Fibroblast of skin of right biceps (primary cell): ENCODE measurements at places on chromosomes 2 and 18.

DNA sequence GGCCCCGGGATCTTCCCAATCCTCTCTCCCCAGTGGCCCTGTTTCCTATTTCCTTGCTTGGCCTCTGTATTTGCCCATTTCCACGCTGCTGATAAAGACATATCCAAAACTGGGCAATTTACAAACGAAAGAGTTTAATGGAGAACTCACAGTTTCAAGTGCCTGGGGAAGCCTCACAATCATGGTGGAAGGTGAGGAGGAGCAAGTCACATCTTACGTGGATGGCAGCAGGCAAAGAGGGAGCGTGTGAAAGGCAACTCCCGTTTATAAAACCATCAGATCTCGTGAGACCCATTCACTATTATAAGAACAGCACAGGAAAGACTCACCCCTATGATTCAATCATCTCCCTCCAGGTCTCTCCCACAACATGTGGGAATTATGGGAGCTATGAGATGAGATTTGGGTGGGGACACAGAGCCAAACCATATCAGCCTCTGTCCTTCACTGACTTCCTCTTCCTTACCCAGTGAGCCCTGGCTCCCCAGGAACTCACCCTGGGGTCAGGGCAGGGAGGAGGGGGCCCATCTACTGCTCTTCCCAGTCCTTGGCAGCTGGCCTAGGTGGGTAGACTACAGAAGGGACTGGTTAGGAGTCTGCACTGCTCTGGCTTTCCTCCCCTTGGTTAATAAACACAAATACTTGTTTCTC lies 105.8 kb upstream of the MYCN start:
- DNase-seq, result no peak

DNA sequence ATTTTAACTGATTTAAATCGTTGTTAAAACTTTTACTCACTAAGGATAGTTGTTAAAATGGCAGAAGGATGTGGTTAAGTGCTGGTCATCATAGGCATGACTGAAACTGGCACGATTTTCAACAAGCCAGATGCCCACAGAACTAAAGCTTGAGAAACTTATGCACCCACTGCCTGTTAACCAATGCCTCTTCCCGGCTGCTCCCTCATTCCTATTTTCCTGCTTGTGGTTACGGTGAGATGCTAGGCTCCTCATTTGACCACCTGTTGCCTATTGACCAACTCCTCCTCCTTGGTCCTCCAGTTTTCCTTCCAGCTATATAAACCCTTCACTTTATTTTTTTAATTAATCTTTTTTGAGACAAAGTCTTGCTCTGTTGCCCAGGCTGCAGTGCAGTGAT lies 238.7 kb downstream of the TFCP2L1 start:
- no peak for DNase-seq

- peak; percentile 58 for DNase-seq
Measured at GRCh38 chr2:70087702-70088597, 673 bp downstream of the PCBP1 start.

GRCh38 chr18:63603772-63604171 lies 16.6 kb downstream of the SERPINB13 start:
- peak; percentile 50 for DNase-seq

DNA sequence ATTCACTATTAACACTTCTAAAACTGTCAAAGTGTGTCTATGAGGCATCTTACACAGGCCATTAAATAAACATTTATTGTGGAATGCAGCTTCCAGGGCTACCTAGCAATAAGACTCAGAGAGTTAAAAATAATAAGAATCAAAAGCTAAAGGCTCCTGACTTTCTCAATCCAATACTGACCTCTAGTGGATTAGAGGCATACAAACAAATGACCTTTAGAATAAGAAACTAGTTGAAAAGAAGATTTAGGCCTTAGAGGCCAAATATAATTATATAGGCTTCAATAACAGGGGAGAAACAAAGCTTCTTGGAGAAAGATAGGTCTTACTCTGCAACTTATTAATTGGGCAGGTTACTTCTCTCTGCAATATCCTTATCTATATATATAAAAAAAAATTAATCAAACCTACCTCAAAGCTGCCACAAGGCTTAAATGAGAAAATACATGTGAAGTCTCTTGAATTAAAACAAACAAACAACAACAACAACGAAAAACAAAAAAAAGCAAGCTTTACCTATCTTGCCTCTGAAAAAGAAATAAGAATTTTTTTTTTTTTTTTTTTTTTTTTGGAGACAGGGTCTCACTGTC lies 246.1 kb downstream of the EXOC6B start:
- peak; percentile 63 for DNase-seq

DNA sequence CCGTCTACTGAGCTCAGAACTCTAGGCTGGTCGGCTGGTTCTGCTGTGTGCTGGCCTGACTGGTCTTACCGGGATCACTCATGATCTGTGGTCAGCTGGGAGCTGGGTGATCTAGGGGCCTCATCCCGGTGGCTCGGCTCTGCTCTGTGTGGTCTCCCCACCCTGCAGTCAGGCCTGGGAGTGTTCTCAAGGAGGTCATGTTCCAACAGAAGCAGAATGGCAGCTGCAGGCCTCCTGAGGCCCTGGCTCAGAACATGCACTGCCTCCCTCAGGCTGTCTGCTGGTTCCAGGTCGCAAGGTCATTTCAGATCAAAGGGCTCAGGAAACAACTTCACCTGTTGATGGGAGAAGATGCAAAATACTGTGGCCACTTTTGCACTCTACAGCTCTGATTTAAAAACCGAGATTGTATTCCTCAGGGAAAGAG lies 81.1 kb upstream of the RFX8 start:
- DNase-seq, result no peak

DNA sequence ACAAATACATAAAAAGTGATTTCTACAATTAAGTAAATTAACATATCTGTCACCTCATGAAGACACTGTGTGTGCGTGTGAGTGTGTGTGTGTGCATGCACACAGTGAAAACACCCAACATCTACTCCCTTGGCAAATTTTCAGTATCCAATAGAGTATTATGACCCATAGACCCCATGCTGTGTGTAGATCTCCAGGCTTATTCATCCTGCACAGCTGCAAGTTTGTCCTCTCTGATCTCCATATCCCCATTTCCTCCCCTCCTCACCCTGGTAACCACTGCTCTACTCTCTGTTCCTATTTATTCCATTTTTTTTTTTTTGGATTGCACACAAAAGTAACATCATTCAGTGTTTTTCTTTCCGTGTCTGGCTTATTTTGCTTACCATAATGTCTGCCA lies 391.0 kb downstream of the SOX11 start:
- DNase-seq, result no peak

DNA sequence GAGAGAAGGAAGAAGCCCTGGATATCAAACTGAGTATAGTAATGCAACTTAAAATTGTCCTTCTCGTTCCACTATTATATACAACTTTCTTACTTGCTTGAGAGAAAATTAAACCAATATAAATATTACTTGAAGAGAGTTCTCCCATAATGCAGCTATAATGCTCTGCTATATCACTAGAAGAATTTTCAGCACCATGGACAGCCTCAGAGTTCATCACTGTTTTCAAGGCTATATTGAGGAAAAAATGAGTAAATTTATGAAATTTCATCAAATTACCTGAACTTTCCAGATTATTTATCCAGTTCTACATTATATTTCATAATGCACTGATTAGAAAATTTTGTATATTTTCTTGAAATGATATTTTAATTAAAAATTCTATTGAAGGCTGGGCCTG lies 1053.5 kb upstream of the FAM98A start:
- DNase-seq, result peak; percentile 5

- DNase-seq, result peak; percentile 64
Measured at GRCh38 chr2:178863856-178864620, 56.8 kb upstream of the TTN start.

GRCh38 chr2:109238580-109238979 lies 109.6 kb downstream of the SH3RF3 start:
- DNase-seq, result peak; percentile 73

GRCh38 chr2:75503048-75503607 lies 57.6 kb downstream of the EVA1A start:
- peak; percentile 87 for DNase-seq

GRCh38 chr18:13434854-13435253 lies 216.3 kb downstream of the LDLRAD4 start:
- no peak for DNase-seq

DNA sequence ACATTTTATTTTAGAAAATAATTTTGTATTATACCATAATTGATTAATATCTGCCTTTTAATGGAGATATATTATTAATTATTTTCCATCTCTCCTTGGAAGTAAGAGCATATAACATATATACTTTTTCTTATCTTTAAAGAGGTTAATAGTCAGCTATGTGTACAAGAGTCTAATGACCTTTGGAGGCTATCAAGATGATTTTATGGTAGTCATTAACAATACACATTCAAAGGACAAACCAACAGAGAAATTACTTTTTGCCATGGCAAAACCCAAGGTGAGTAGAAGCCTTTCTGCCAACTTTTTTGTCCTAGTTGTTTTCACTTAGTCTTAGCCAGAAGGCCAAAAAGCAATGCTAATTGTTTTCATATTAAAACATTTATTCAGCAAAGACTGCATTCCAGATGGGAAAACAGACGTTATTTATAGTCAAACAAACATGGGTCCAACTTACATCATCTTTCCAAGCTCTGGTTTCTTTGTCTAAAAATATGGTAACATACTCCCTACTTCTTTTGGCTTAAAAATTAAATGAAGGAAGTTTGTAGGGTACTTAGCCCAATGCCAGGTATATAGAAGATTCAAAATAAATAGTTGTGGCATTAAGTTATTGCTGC lies 9.6 kb upstream of the DYNC2LI1 start:
- no peak for DNase-seq

DNA sequence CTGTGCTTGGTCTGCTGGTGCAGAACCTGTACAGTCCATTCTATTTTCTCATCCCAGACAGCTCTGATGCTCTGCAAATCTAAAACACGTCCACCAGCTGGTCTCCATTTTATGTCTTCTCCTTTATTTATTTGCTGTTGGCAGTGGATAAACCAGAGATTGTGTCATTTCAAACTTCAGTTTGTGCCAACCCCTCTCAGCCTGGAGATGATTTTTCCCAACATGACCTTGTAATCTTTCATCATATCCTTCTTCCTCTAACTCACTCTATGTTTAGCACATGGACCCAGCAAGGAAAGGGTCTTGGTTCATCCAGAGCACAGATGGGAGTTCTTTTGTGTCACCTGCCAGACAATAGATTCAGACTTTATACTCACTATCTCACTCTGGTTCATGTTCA lies 273.2 kb downstream of the MTX2 start:
- DNase-seq, result no peak

DNA sequence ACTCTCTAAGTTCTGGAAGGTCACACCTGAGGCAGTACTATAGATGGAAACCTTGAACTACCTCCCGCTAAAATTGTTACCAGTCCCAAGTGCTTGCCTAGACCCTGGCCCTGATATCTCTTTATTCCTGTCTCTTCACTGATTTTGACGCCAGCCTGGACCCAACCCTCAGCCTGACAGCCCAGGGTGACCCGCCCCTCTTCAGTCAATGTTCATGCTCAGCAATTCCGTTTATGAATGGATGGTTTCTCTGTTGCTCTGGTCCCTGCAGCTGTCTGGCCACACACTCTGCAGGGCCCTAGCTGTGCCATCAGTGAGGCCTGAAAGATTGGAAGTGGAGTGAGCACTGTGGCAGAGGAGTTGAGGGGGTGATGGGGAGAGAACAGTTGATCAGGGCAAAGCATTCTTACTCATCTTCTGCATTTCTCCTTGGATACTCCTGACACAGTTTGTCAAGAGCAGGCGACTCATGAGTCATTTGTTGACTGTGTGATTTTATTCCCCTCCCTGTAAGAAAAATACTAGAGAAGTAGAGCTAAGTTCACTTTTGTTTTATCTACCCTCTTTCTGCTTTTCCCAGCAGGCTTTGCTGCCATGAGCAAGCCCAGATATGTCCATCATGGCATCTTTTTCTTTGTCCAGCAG lies 46.0 kb downstream of the NPAS2 start:
- peak; percentile 71 for DNase-seq

- DNase-seq, result no peak
Measured at GRCh38 chr18:63890950-63891304, 3.4 kb downstream of the SERPINB2 start.

DNA sequence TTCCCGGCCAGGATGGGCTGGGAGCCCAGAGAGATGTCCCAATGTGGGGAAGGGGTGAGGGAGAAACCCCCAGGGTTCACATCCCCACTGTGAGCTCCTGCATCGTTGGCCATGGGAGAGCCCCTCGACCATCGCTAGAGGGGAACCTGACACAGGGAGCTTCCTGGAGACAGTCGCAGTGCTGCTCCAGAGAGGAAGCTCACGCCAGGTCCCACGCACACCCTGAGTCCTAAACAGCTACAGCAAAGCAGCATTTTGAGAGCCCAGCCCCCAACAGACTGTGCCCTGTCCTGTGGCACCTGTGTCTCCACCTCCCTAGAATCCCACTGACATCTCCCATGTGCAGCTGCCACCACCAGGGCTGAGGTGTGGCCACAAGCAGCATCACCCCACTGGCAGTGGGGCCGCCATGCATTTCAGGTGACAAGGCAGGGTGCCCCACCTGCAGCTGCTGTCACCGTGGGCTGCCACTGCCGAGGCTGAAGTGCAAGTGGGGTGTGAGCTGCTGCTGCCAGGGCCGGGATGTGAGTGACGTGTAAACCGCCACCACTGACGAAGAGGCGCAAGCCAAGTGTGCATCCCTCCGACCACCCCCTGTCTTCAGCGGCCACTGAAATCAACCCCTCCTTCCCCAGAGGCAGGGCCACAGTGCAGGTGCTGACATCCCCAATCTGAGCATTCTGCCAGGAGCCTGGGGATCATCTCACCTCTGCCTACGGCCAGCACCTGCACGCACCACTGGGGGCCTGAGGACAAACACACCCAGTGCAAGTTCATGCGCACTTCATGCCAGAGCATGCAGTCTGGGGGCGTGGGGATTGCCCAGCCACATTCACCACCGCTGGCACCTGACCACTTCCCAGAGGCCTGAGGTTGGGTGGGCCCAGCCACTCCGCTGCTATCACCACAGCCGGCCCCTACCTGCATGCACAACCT lies 467.7 kb upstream of the SALL3 start:
- no peak for DNase-seq

DNA sequence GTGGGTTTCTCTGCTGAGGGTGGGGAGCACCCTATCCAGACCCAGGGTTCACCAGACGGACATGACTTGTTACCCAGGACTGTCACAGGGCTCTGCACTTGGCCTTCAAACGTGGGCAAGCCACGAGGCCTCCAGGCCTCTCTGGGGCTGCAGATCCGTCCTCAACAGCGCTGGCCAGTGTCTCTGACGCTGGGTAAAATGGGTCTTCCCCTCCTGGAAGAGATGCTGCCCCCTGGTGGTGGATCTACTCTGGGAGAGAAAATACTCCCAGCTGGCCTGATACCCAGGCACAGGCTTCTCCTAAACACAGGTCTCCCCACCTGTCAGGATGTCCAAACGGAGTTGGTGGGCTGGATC lies 3.7 kb downstream of the GPR17 start:
- DNase-seq, result peak; percentile 78

DNA sequence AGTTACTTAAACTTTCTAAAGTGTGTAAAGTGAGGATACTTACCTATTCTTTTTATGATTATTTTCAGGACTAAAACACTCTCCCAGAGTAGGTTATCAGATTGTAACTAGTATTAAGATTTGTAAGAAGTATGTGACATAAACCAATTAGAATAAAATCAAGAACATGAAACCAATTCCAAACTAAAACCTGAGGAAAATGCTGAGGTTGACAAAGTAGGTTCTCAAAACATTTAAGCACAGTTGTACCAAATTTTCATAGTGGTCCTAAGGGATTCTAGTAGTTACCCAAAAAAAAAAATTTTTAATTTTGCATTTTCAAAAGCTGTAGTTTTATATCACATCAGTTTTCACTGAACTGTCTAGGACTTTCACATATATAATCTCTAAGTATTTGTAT lies 157.3 kb downstream of the MEMO1 start:
- DNase-seq, result no peak

GRCh38 chr2:196277002-196277401 lies 105.6 kb upstream of the STK17B start:
- DNase-seq, result peak; percentile 52
